Glomerular endothelial cell (primary cell): ENCODE measurements at places on chromosomes 4 and X.

DNA sequence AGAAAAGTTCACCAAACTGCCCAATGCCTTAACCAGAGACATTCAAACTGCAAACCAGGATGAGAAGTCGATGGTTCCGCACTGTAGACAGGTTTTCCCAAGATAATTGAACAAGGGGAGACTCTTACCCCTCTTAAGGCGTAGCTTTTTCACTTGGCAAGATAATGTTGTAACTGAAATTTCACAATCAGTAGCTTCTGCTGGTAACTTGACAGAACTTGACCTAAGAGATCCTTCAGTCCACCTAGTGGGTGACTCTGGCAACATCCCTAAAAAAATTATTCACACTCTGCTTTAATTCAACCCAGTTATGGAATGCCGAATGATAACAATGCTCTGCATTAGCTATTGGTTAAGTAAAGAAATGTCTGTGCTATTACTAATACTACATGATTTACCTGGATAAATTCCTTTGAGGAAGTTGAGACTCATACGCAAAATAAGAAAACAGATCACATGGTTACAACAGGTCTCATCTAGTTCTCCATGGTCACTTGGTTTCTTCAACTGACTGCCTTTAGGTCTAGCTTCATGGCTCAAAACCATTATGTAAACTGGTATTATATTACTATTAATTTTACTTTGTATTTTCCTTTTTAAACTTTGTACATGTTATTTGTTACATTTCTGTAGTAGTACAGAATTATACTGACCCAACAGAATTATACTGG is 9.1 kb downstream of the ELF2 start:
- DNase-seq, result no peak

- DNase-seq, result no peak
Measured at GRCh38 chr4:160414496-160414895, 1311.6 kb downstream of the RAPGEF2 start.

GRCh38 chr4:126223784-126224407 is 909.1 kb downstream of the FAT4 start:
- DNase-seq, result no peak

DNA sequence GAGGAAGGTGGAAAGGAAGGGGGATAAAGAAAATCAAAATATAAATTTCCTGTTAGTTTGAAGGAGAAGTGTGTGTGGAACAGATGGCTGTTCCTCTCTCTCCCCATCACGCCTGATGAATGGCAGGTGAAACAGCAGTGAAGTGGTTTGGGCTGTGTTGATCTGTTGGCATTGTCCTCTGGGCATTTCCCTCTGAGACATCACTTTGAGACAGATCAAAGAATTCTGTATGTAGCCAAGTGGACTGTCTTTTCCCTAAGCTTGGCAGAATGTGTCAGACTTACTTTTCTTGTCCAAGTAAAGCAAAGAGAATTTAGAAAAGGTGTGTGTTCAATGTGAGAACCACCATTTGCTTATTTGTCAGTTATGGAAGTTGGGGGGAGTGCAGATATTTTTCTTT is 47.5 kb downstream of the SEPTIN11 start:
- DNase-seq, result no peak

DNA sequence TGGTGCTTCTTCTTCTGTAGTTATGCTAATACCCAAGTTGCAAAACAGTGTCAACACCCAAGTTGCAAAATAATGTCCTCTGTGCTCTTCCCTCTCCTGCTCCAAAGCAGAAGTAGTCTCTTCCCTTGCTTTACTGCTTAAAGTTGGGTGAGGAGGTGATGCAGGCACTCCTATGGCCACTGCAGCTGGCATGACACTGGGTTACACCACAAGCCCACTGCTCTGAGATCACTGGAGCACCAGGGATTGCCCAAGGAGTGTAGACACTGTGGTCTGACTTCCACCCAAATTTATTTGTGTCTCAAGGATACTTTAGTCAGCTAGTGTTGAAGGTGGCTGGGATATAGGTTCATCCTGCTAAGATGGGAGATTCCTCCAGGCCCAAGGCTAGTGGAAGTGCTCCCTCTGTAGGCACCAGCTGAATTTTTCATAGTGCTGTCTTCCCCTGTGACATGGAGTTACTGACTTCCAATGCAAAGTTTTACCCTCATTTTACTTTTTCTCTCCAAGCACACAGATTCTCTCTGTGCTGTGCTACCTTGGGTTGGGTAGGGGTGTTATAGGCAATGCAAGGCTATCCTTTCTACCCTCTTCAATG is 196.2 kb upstream of the TENT5D start:
- DNase-seq, result no peak

- DNase-seq, result no peak
Measured at GRCh38 chr4:27023366-27023765, 162.7 kb downstream of the STIM2 start.

DNA sequence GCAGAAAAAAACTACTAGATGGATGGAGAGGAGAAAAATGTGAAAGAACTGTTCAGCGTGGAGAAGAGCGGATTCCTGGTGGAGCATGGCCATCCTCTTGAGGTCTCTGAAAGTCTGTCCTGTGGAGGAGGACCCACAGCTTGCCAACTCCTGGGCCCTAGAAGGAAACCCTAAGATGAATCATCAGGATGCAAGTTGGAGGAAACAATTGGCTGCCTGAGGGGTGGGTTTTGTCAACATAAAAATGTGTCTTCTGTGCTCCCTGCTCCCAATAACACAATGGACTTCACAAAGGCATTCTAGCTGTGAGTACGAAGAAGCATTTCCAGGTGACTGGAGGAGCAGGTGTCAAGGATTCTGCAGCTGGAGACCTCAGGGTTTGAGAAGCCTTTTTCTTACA is 37.2 kb downstream of the CNGA2 start:
- DNase-seq, result no peak

- no peak for DNase-seq
Measured at GRCh38 chr4:1351854-1352566, 5.0 kb downstream of the UVSSA start.

GRCh38 chrX:11960031-11960430 is 178.2 kb upstream of the FRMPD4 start:
- no peak for DNase-seq

DNA sequence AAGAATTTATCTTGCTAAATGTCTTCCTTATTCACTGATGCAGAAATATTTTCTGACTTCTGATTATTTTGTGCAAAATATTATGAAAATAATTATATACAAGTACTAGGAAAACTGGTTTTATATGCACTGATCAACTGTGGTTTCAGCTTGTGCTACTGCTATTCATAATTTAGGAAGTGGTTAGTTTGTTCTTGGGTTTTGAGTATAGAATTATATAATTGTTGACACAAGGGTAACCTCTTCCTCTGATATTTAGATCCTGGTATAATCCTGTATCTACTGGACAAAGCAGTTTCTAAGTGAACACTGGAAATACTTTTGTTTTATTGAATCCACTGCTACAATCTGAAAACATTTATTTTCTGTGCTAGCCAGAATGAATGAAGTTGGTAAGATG is 182.8 kb downstream of the PDGFC start:
- DNase-seq, result no peak

DNA sequence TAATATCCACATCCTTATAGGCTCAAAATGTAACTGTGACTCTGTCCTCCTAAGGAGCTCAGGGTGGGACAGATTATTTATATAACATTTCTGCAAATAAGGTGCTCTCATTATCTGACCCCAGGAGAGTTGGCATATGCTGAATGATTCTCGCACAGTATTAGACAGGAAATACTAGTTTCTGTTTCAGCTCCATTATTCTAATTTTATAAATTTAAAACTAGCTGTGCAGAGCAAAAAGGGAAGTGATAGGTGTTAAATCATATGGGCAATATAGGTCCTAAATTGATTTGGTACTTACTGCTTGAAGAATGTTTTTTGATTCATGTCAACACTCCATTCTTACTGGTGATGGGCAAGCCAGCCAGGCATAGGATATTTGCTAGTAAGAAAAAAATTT is 141.5 kb downstream of the GLRA2 start:
- DNase-seq, result no peak

DNA sequence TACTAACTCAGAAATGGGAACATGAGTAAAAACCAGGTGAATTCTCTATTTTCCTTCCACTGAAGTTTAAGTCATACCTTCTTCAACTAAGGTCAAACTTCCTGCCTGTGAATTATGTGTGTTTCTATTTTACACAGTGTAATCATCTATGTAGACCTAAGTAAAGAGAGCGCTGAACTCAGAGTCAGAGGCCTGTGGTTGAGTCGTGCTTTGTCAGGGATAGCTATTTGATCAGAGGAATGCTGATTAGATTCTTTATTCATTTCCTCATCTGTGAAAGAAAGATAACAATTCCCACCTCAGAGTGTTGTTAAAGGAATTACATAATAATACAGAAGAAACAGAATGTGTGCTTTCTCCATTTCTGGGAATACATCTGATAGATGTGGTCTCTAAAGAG is 654.1 kb downstream of the STIM2 start:
- no peak for DNase-seq

DNA sequence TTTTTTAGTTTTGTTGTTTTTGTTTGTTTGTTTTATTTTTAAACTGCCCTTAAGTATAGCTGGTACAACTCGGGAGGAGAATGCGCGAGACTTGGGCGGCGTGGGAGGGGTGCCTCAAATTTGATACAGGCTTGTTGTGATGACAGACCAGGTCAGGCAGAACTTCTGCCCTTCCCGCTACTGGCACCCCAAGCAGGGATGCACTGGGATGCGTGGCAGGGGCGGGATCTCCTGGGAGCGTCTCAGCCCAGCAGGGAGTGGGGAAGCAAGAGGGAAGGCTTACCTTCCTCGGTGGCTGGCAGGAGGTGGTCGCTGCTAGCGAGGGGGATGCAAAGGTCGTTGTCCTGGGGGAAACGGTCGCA is 851 bp downstream of the SFRP2 start:
- no peak for DNase-seq

- DNase-seq, result no peak
Measured at GRCh38 chr4:10385994-10386394, 71.2 kb downstream of the ZNF518B start.

GRCh38 chrX:65610481-65610880 is 57.0 kb upstream of the MSN start:
- no peak for DNase-seq
